HFF-Myc (cell line): ENCODE measurements at places on chromosomes 5 and 9.
A peak's percentile ranks its signal among the peaks of the same experiment; 100 is the strongest.

- DNase-seq, result no peak
Observed at GRCh38 chr9:25310961-25311360, 367.3 kb downstream of the TUSC1 start.

GRCh38 chr9:104993291-104993963, 65.5 kb upstream of the ABCA1 start:
- DNase-seq, result peak; percentile 14

DNA sequence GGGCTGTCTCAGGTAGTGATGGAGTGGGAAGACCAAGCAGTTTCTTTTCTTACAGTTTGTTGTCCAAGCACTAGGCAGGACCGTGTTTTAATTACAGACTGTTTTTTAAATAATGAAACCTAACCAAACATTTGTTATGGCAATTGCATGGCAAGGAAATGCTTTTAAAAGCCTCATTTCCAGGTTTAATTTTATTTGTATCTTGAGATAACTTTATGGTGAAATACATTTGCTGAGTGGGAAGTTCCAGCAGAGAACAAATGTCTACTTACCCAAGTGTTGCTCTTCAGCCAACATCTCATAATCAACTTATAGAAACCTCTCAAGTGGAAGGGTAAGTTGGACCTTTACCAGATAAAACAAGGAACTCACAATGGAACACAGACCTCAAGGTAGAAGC, 11.8 kb upstream of the LHFPL2 start:
- no peak for DNase-seq

DNA sequence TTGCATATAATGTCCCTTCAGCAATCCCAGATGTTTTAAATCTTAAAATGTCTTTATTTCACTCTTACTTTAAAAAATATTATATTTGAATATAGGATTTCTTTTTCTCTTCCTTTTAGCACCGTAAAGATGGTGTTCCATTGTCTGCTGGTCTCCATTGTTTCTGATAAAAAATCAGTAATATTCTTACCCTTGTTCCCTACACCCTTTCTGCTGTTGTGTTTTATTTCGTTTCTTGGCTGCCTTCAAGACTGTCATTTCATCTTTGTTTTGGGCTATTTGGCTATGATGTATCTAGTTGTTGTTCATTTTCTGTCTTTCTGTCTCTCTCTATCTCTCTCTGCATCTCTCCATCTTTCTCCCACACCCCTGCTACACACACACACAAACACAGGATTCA, 197.9 kb downstream of the IRX2 start:
- DNase-seq, result no peak

- no peak for DNase-seq
Observed at GRCh38 chr5:159243385-159243784, 19.7 kb upstream of the UBLCP1 start.

GRCh38 chr5:178288401-178289368, 56.1 kb upstream of the PHYKPL start:
- DNase-seq, result no peak

DNA sequence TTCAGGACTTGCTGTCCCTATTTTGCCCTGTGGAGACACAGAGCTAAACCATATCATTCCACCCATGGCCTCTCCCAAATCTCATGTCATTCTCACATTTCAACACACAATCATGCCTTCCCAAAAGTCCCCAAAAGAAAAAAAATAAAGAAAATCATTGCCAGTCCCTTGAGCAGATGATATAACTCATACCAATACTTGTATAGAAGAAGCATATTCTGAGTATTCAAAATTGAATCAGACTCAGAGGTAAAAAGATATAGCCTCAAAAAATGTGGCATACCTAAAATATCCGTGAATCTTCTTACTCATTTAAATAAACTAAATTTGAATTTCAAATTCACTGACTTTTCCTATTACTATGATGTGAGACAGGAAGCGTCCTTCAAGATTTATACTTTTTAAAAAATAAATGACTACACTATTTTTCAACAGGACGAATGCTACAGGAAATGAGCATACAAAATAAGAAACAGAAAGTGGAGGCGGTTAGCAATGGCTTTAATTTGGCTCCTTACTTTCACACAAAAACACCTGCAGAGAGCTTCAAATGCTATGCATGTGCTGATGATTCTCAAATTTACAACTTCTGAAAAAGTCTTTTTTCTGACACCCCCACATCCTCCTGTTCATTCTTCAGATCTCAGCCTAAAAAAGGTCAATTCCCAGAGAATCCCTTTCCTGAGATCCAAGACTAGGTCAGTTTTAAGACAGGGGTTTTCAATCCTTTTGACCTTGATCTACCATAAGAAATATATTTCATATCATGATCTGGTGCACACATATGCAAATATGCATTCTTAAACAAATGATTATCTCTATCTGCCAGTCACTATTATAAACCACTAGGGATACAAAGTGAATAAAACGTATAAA, 39.6 kb upstream of the DMXL1 start:
- no peak for DNase-seq

DNA sequence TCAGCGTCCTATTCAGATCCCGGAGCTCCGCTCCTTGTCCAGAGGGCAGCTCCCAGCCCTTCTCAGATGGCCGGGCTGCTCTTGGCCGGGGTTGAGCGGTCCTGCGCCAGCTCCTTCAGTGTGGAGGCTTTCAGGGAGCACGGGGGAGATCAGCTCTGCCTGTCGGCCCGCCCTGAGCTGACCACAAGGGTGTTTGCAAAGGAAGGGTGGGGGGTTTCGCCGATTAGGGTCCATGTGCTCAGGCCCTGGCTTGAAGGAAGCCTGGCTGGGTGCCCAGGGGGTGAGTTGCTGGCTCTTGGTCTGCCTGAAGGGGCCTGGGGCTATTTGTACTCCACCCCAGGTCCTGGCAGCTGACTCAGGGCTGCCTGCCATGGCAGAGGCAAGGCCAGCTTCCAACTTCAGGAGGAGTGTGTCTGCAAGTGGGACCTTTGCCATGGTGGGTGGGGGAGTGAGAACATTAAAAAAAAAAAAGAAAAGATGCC, 250.1 kb upstream of the KLF4 start:
- DNase-seq, result no peak
